ENCODE measurements at places on chromosomes 1 and 21.

- no peak for DNase-seq
These were observed 23.2 kb downstream of the C1orf94 start for GRCh38 chr1:34199927-34200326.

- no peak for DNase-seq
These were observed 102.7 kb downstream of the KCND3 start for GRCh38 chr1:111886741-111887140.

GRCh38 chr1:117209094-117209493 is 1.6 kb downstream of the VTCN1 start:
- no peak for DNase-seq

DNA sequence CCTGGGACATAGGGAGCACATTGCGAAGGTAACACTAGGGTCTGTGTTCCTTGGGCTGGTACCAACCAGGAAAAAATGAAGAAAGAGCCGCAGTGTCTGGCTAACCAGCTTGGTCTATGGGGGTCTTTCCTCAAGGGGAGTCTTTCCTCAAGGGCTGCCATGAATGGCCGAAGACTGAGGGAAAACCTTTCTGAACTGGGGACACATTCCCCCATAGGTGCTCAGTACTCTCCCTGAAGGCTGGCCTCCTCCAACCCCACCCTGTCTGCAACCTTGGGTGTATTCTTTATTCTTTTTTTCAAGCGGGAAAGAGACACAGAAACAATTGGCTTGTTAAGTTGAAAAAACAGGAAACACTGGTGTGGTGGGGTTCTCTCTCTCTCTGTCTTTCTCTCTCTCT is 200.5 kb downstream of the BACH1 start:
- no peak for DNase-seq

- no peak for DNase-seq
These were observed 182.3 kb downstream of the RRAGC start for GRCh38 chr1:38677311-38677710.

- no peak for DNase-seq
These were observed 310.1 kb downstream of the BRINP2 start for GRCh38 chr1:177480741-177481305.

DNA sequence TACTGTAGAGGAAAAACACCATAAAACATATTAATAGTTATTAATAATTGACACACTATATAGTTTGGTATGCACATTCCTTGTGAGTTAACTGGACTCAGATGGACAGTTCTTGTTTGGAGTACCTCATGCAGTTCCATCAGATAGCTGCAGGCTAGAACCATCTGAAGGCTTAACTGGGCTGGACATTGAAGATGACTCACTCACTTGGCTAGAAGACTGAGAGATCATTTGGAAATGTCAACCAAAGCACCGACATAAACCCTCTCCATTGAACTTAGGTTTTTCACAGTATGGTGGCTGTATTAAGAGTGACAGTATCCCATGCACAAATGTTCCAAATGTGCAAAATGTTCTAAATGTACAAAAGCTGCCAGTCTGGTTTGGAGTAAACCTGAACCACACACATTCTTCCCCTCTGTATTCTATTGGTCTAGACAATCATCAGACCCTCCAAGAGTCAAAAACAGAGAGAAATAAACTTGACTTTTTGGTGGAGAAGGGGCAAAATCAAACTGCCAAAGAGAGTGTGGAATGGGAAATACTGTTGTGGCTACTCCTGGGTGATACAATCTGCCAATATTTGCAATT is 708.4 kb downstream of the KCNT2 start:
- no peak for DNase-seq

- peak; percentile 76 for DNase-seq
These were observed 54.7 kb downstream of the MEF2D start for GRCh38 chr1:156445789-156446263.
